GM23248 (cell line): ENCODE measurements at places on chromosomes 7 and 10. TPM values are rescaled to one million over a fixed set of nuclear protein-coding genes. Genes with fewer than 3 reads are reported as not detected.
A peak's percentile ranks its signal among the peaks of the same experiment; 100 is the strongest.

- H3K27me3 ChIP-seq, result no peaks in the 10 kb centered on the region
- no peak overlapping the region for H3K4me3 ChIP-seq
- no peak overlapping the region for H3K27ac ChIP-seq
- H3K4me1 ChIP-seq, result no peaks in the 10 kb centered on the region
Observed at GRCh38 chr10:85235258-85235657, 906.9 kb downstream of the CCSER2 start.

GRCh38 chr10:37734971-37735370 lies 122.4 kb downstream of the ZNF248 start:
- H3K27me3 ChIP-seq, result no peaks in the 10 kb centered on the region
- H3K4me3 ChIP-seq, result no peak overlapping the region
- no peak overlapping the region for H3K27ac ChIP-seq
- H3K4me1 ChIP-seq, result peaks cover 43% of the 10 kb centered on the region

- no peaks in the 10 kb centered on the region for H3K27me3 ChIP-seq
- peak; percentile 98 for DNase-seq
- peak overlapping the region; percentile 90 for H3K27ac ChIP-seq
- peak overlapping the region; percentile 42 for H3K4me3 ChIP-seq
Observed at GRCh38 chr10:14588084-14588937, 186.4 kb downstream of the FAM107B start.

GRCh38 chr10:125062227-125062913 lies 98.0 kb downstream of the CTBP2 start:
- H3K27ac ChIP-seq, result no peak overlapping the region
- H3K4me1 ChIP-seq, result peaks cover 48% of the 10 kb centered on the region
- H3K36me3 ChIP-seq, result no peaks in the 10 kb centered on the region
- no peak overlapping the region for H3K4me3 ChIP-seq
- no peaks in the 10 kb centered on the region for H3K27me3 ChIP-seq
- no peak for DNase-seq

DNA sequence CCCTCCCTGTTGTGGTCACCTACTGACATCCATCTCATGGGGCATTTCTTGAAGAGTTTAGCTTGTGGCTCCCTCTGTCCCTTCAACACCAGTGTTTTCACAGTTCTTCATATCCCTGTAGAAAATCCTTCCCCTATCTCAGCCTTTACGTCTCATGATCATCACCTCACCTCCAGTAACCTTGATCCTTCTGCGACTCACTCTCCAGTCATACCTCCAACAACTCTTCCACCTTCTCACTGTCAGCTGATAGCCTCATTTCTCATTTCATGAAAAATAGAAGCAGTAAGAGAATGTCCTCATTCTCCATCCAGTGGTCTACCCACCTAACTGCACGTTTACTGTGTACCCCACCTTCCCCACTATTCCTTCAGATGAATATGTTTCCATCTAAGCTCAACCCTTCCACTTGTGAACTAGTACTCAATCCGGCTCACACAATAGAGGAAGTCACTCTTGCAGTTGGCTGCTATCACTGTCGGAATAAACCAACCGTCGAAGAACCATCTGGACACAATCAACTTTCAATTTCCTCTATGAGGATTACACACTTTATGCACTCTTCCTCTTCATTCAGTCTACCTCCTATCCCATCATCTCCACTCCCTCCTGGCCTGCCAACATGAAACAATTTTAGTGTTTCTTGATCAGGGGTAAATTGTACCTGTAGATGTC lies 256.0 kb downstream of the AHR start:
- DNase-seq, result no peak
- H3K4me3 ChIP-seq, result no peak overlapping the region
- H3K4me1 ChIP-seq, result peaks cover 30% of the 10 kb centered on the region
- H3K27ac ChIP-seq, result no peak overlapping the region

- H3K27ac ChIP-seq, result peak overlapping the region; percentile 36
- no peak for DNase-seq
- no peak overlapping the region for H3K4me3 ChIP-seq
- no peaks in the 10 kb centered on the region for H3K27me3 ChIP-seq
- peaks cover 46% of the 10 kb centered on the region for H3K4me1 ChIP-seq
Observed at GRCh38 chr7:116772926-116773749, 89.2 kb upstream of the CAPZA2 start.

DNA sequence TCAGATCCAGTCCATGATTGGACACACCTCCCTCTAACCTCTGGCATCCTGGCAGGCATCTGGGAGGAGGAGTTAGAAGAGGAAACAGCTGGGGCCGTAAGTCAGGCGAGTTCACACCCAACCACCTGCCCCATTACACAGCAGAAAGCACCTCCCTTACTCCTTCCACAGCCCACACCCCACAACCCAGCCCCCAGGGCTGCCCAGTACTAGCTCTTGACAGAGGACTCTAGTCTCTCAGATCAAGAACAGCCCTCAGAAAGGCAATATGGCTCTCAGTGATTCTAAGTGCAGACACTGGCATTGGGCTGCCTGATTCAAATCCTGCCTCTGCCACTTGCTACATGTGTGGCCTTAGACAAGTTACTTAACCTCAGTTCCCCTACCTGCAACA lies 34.1 kb downstream of the KCNMA1 start:
- H3K36me3 ChIP-seq, result no peaks in the 10 kb centered on the region
- no peak overlapping the region for H3K27ac ChIP-seq
- peak; percentile 3 for DNase-seq
- H3K4me3 ChIP-seq, result no peak overlapping the region
- H3K4me1 ChIP-seq, result peaks cover 19% of the 10 kb centered on the region

DNA sequence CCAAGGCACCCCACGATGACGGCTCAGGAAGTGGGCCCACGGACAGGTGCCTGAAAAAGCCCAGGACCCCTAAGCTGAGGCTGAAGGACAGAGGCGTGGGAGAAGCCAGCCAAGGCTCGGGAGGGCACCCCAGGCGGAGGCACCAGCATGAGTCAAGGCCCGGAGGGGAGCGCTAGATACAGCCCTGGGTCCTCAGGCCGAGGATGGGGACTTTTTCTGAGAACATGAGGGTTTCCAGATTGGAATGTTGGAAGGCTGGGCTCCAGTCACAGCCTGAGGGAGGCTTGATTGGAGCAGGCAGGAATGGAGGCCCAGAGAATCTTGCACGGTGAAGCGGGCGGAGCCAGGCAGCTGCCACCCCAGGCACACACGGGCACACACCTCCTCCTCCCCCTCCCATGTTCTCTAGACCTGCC lies 19.0 kb upstream of the ELFN1 start:
- H3K4me1 ChIP-seq, result no peaks in the 10 kb centered on the region
- H3K4me3 ChIP-seq, result no peak overlapping the region
- H3K27ac ChIP-seq, result no peak overlapping the region
- no peak for DNase-seq
- no peaks in the 10 kb centered on the region for H3K36me3 ChIP-seq

GRCh38 chr7:84145892-84146291 lies 48.7 kb downstream of the SEMA3A start:
- no peaks in the 10 kb centered on the region for H3K27me3 ChIP-seq
- H3K4me1 ChIP-seq, result peaks cover 6% of the 10 kb centered on the region; the same call in 1 of the 2 replicates
- H3K4me3 ChIP-seq, result no peak overlapping the region; the same call in 1 of the 2 replicates
- no peaks in the 10 kb centered on the region for H3K36me3 ChIP-seq
- no peak overlapping the region for H3K27ac ChIP-seq

GRCh38 chr10:48274636-48275035 lies at the start of gene FRMPD2:
Gene FRMPD2, minus strand, starts transcription at chr10:48274696. Its CDS starts 129 bp downstream, at chr10:48274567.
- no peak within 1 kb of the TSS for H3K4me3 ChIP-seq
- H3K36me3 ChIP-seq, result no peaks in the 10 kb centered on the region
- no peak for DNase-seq
- no peak within 1 kb of the TSS for H3K27ac ChIP-seq

- no peak overlapping the region for H3K4me3 ChIP-seq
- peaks cover 5% of the 10 kb centered on the region; the same call in 1 of the 2 replicates for H3K4me1 ChIP-seq
- peak; percentile 69 for DNase-seq
- no peaks in the 10 kb centered on the region for H3K36me3 ChIP-seq
- no peak overlapping the region for H3K27ac ChIP-seq
- H3K27me3 ChIP-seq, result no peaks in the 10 kb centered on the region
Observed at GRCh38 chr10:62501547-62501946, 127.4 kb downstream of the ZNF365 start.

Gene RADIL
- total RNA-seq, result 0.13 and 4.3 TPM in 2 replicates

Gene CYP51A1
- 64.6 and 67.8 TPM in 2 replicates for total RNA-seq

Gene NKX2-3
- total RNA-seq, result not detected in 2 replicates

Gene ACSM6
- total RNA-seq, result not detected in 2 replicates
